Stimulated activated CD8-positive, alpha-beta memory T cell treated with anti-CD3 and anti-CD28 coated beads, Interleukin-4, amount 100 ng/mL, for 4 hours (primary cell): ENCODE measurements at places on chromosomes 3 and 15.

GRCh38 chr3:149306751-149307434, 26.5 kb downstream of the TM4SF18 start:
- no peak for DNase-seq

DNA sequence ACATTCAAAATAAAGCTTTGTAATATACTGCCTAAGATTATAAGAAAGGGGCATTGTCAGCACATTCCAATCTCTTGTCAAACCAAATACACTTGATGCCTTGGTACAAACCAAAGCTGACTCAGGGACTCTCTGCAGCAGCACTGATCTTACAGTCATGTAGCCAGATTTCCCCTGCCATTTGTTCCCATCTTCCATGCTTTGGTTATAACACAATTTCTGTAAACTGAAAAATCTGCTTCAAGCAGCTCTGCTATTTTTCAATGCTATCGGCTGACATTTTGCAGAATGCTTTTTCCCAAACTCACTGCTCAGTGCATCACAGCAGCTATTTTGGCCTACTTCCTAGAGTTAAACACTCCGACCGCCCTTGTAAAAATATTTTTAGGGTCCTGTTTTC, 18.2 kb downstream of the PLOD2 start:
- no peak for DNase-seq

- no peak for DNase-seq
These were observed 12.3 kb upstream of the CSK start for GRCh38 chr15:74769463-74770025.

DNA sequence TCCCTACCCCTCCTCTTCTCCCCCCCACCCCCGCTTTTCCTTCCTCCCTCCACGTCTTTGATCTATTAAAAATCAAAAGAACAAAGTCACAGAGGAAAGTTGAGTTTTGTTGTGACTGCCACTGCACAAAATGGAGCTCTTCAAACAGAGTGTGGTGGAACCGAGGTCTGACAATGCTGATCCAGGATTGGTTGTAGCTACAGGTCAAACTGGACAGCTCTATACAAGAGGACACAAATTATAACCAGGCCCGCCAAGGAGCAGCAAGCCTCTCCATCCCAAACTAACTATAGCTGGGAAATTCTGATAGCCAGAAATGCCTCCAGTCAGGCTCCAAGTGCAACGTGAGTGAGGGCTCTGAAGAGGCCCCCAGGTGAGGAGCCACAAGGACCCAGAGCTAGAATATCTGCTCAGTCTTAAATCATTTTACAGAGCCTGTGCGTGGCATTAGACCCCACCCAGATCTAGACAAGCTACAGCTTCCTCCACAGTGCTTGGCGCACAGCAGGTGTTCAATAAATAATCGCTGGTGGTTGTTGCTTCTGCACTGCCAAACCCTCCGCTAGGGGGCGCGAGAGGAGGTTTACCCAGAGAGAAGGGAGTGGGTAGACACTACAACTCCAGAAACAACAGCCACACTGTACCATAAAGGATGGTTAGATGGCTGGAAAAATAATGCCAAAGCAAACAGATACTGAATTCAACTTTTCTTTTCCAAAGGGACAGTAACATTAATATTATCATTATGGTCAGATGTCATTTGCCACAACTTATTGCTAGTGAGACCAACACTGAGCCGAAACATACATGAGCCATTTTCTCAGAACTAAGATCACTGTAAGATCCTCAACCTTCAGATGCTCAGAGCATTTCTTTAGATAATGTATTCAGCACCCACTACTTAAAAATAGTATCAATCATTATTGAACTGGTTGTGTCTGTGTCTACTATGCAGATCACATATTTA, 44.6 kb downstream of the ZIC4 start:
- no peak for DNase-seq
